Activated CD8-positive, alpha-beta memory T cell treated with anti-CD3 and anti-CD28 coated beads, Interleukin-2, amount 50 U/mL, for 4 hours (primary cell): ENCODE measurements at places on chromosomes 1 and 21.

GRCh38 chr1:53562981-53563379 lies 103.8 kb downstream of the DMRTB1 start:
- DNase-seq, result peak; percentile 5

- DNase-seq, result peak; percentile 41
Measured at GRCh38 chr1:29793101-29793546, 556.8 kb downstream of the PTPRU start.

- no peak for DNase-seq
Measured at GRCh38 chr1:23509896-23510295, 21.1 kb downstream of the E2F2 start.

DNA sequence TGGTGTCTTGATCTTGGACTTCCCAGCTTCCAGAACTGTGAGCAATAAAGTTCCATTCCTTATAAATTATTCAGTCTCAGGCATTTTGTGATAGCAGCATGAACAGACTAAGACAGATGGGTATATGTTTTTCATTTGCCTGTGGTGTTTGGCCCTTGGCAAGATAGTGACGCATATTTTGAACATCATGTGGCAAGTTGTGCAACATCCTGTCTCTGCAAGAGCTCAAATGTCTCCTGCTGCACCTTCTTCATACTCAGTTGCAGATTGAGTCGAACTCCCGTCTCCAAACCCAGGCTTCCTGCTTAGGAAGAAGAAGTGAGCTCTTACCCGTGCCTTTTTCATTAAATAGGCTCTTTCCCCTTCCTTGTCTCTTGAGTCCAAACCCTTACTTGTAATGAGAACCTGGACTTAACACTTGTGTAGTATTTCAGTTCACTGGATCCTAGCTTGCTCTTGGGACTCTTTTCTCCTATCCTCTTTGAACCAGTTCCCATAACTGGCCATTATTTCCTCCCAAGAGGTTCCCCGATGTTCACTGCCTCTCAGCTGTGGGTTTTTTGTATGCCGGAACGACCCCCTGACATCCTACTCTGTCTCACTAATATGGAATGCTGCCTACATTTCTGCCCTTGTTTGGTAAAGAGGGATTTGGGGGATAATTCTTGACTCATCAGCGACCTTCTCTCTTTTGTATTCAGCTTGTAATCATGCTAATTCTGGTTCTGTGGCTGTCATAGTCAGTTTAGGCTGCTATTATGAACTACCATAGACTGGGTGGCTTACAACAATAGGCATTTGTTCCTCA lies 125.0 kb upstream of the KCNK2 start:
- no peak for DNase-seq

DNA sequence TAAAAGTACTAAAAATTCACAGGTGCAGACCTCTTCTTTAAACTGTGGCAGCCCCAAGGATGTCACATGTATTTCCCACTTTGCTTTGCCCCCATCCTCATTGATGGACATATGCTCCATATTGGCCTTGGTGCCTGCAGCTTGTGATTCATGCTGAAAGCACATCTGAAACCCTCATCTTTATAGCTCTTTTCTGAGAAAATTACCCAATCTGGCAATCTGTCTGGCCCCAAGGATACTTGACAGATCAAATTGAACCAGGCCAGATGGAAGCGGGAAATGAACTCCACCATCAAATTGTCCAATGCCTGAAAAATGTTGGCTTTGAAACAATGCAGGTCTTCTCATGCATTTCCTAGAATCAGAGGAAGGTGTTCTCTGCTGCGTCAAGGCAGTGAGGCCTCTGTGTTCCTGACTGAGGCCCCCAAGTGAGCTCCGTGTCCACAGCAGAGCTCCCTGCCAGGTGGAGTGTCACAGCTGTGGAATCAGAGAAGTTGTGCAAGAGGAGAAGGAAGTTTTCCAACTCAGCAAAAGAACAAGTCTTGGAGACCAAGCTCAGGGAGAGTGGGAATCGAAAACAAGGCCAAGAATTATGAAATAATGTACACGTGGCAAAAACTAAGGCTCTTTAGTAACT lies 323.7 kb downstream of the PLPP3 start:
- no peak for DNase-seq

- DNase-seq, result no peak
Measured at GRCh38 chr1:87451229-87451920, 122.7 kb downstream of the LMO4 start.
